ENCODE measurements at places on chromosomes 5 and 9. TPM values are rescaled to one million over a fixed set of nuclear protein-coding genes. Genes with fewer than 3 reads are reported as not detected.

The PAM gene
- polyA plus RNA-seq, result 165 TPM

- DNase-seq, result no peak
Observed at GRCh38 chr9:73042155-73042554, 89.3 kb upstream of the ALDH1A1 start.

GRCh38 chr5:107385708-107386107 is 285.0 kb downstream of the EFNA5 start:
- DNase-seq, result no peak

GRCh38 chr9:91147079-91147708 is 214.5 kb downstream of the AUH start:
- DNase-seq, result no peak

GRCh38 chr9:71990466-71990865 is 69.9 kb downstream of the C9orf57 start:
- DNase-seq, result no peak

The ALDH1A1 gene
- 232 TPM for polyA plus RNA-seq

DNA sequence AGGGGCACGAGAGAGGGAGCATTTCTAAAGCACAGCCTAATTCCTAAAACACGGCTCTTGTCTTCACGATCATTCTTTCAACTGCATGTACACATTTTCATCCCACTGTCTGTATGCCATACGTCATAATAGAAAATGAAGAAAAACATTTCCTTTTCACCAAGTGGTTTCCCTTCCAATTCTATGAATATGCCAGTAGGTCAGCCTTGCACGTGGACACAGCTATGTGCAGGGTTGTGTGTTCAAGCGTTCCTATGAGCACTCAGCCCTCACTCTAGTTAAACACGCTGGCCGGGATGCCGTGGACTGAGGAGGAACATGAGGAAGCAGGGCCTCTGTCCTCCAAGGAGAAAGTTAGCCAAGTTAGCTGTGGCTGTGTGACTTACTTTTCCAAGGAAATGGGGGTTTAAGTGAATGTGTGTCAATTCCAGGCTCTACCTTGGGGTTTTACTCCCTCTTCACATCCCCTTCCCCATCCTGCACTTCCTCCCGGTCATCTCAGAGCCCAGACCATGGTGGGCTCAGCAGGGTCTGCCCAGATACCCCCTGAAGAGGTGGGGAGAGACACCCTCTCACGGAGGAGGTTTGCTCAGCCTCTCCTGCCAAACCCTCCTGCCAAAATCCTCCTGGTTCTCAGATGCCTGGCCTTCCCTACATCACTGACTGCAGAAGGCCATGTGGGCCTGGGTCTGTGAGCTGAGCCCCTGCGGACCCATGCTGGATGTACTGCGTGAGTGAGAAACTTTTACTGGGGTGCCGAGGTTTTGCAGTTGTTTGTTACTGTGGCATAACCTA is 230.6 kb downstream of the FSTL4 start:
- no peak for DNase-seq

DNA sequence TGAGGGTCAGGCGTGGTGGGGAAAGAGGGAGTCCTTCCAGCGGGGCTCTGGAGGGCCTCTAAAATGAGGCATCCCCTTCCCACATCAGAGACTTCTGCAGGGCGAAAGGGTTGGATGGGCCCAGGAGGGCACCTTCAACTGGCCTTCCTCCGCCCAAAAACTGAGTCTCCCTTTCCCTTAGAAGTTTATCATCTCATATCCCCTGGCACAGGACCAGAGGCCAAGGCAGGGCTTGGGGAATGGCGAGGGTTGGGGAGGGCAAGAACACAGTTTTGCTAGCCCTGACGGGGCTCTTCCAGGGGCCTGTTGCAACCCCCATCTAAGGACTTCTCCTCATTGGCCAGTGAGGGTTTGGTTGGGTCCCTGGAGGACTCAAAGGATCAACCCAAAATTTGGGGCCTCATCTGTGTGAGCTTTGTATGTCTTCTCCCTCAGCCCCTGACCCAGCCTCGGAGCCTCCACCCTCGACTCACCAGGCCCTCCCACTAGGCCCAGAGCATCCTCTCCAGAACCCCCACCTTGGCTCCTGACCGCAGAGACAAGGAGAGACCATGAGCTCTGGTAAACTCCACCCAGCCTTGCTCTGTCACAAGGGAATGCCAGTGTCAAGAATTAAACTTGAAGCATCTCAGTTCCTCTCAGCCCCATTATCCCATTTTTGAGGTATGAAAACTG is 24.1 kb downstream of the AQP7 start:
- DNase-seq, result no peak

DNA sequence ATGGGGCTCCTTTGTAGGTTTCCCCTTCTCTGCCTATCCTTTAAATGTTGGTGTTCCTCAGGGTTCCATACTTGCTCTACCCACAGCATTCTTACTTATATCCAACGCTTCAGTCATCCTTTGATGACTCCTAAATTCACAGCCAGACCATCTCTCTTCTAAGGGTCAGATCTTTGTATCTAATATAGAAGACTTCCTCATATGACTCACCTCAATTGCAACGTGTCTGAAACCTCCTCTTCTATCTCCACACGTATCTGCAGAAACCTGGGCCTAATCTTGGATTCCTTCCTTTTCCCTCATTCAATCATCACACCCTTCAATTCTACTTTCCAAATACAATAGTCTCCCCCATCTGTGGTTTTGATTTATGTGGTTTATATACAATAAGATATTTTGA is 68.3 kb downstream of the HMGCR start:
- DNase-seq, result no peak

DNA sequence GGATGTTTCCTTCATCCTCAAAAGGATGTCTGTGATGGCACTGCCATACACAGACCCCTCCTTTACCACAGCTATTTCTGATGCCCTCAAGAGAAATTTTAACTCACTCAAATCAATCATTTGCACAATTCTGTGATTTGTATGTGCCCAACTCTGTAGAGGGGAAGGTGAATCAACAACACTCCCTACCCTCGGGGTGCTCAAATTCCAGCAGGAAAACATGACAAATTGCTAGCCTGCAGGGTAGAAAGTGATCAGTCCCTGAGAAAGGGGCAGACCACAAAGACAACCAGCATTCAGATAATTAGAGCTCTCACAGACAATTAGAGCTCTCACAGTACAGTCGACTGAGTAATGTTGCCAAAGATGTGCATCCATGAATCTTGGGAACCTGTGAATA is 45.3 kb upstream of the FOXE1 start:
- DNase-seq, result no peak

The ECM2 gene
- polyA plus RNA-seq, result 18.3 TPM

DNA sequence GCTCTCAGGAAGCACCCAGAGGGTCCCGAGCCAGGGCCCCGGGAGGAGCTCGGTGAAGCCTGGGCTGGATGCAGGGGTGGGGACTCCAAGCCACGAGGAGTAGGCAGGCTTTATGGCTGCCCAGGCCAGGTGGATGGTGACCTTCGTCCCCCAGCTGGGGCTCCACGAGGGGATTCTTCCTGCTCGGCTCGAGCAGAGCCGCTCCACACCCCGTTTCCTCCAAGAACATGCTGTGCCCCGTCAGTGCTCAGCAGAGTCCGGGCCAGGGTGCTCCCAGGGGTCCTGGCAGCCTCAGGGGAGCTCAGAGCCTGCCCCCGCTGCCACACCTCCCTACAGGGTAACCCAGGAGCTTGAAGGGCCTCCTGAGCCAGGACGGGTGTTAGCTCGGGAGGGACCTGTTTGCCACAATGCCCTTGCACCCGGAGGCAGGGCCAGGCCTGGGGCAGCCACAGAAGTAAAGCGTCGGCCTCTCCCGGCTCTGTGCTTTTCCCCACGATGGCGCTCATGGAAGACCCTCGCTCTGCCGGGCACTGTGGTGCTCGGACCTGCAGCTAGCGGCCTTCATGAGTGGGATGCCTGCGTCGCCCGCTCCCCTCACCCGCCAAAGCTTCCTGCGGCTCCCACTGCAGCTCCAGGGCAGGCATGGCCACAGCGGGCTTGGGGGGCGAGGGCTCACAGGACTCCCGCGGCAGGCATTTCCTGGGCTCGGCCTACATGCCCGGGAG is 86.8 kb downstream of the KCNT1 start:
- DNase-seq, result no peak

DNA sequence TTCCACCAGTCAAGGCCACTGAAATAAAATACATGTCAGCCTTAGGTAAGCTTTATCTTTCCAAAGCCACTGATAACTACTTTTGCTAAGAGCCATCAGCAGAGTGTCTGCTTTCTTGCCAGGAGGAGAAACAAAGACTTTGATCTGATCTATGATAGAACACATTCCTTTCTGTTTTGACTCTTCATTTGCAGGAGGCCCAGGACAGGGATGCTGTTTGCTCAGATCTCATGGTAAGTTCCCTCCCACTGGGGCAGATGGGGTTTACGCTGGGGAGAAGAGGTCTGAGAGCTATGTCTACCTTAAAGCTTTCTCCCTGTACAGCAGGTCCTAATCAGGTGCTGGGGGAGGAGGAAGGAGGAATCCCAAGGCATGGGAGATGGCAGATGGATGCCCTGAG is 497.6 kb downstream of the NTRK2 start:
- DNase-seq, result no peak

GRCh38 chr5:153893817-153894216 is 144.9 kb downstream of the FAM114A2 start:
- no peak for DNase-seq

The MLANA gene
- 0.98 TPM for polyA plus RNA-seq

DNA sequence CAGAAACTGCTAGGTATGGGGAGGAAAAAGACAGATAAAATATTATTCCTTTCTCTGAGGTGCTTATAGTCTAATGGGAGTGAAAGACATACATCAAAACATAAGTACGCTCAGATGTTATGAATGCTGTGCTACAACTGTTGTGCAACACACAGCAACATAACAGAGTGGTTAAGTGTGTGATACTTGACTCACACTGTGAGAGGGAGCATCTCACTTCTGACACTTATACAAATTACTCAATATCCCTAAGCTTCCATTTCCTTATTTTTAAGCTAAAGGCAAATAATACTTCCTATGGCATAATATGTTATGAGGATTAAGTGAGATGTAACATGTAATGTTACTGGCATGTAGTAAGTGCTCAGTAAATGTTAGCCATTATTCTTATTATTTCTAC is 110.6 kb upstream of the FER start:
- no peak for DNase-seq

The ENTREP1 gene
- 3.9 TPM for polyA plus RNA-seq

The CTXN3 gene
- polyA plus RNA-seq, result not detected

All from left renal cortex interstitium (tissue), 4 donors.